DMS79 treated with DMSO at 0.1 percent for 48 hours (cell line): ENCODE measurements at places on chromosomes 2 and 18.

DNA sequence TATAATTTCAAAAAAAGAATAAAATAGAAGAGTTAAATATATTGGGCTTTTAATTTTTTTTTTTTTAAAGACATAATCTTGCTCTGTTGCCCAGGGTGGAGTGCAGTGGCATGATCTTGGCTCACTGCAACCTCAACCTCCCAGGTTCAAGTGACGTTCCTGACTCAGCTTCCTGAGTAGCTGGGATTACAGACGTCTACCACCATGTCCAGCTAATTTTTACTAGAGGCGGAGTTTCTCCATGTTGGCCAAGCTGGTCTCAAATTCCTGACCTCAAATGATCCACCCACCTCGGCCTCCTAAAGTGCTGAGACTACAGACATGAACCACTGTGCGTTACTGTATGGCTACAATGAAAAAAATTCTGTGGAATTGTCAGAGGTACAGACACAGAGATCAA, 98.1 kb upstream of the RGPD4 start:
- DNase-seq = no peak

DNA sequence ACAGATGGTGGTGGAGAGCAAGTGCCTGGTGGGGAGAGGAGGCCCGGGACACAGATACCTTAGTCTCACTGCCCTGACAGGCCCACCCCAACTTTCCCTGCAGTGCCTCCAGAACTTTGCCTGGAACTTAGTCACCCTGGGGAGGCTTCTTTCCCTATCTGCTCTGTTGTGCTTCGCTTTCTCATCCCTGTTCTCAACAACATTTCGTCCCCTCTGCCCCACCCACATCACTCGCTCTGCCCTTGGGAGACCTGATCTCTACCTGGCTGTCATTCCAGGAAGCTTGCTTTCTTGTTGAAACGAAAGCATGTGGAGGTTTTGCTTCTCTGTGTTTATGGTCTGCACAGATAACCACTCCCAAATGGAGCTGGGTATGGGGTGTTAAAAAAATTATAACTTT, 93.8 kb downstream of the PRKCE start:
- no peak for DNase-seq

DNA sequence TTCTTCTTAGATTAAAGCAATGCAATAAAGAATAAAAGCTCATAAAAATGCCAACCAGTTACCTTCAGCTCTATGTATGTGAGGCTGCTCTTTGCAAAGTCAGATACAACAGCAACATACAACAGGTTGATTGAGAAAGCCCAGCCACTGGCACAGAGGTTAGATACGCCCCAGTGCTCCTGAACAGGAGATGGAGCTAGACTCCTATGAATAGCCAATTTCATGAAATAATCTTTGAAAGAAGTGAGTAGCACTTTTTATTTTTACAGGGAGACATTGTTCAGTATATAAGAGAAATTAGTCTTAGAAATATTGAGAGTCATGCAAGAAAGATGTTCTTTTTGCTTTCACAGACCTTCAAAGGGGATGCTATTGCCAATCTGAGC, 362.4 kb upstream of the MEX3C start:
- DNase-seq = no peak

- no peak for DNase-seq
Observed at GRCh38 chr2:196200557-196200956, 29.2 kb upstream of the STK17B start.

DNA sequence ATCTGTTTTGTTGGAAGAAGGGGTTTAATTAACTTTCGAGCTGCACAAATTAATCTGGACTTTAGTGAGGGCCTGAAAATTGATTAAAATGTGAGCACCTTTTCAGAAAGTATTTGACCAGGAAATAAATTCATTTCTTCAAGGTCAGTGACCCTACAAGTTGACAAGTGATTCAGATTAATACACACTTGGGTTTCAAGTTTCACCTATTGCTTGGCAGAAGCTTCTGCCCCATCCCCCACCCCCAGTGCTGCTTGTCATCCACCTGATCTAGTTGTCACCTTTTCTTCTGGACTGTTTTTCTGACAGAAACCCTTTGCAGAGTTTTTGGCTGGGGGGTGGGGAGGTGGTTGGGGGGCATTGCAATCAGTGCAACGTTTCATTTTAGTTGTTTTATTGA, 46.2 kb downstream of the RPRM start:
- DNase-seq = no peak

DNA sequence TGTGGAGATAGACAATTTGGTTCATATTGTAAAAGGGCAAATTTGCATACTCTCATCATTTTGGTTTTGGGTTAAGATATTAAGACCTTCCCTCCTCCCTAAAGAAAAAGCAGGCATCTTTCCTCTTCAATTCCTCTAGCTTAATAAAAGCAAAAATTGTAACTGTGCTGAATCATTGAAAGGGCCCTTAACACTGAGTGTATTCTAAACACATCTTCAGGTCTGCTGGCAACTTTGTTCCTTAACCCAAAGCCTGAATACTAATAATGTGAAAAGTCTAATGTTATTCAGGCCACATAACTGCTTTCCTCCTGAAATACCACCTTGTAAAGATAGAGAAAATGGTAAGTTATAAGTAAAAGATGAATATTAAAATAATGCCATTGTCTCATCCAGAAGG, 1200.5 kb upstream of the FAM98A start:
- no peak for DNase-seq

- no peak for DNase-seq
Observed at GRCh38 chr18:79223431-79223830, 154.2 kb downstream of the ATP9B start.

GRCh38 chr2:37583402-37583801, 88.0 kb downstream of the CDC42EP3 start:
- no peak for DNase-seq

GRCh38 chr2:204312105-204312504, 233.2 kb upstream of the PARD3B start:
- no peak for DNase-seq

DNA sequence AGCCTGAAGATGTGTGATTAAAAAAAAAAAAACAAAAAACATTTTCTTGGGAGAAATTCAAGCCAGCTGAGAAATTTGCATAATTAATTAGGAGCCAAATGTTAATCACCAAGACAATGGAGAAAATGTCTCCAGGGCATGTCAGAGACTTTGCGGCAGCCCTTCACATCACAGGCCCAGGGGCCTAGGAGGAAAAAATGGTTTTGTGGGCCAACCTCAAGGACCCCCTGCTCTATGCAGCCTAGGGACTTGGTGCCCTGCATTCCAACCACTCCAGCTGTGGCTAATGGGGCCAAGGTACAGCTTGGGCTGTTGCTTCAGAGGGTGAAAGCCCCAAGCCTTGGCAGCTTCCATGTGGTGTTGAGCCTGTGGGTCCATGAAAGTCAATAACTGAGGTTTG, 241.9 kb upstream of the THUMPD2 start:
- DNase-seq = no peak

DNA sequence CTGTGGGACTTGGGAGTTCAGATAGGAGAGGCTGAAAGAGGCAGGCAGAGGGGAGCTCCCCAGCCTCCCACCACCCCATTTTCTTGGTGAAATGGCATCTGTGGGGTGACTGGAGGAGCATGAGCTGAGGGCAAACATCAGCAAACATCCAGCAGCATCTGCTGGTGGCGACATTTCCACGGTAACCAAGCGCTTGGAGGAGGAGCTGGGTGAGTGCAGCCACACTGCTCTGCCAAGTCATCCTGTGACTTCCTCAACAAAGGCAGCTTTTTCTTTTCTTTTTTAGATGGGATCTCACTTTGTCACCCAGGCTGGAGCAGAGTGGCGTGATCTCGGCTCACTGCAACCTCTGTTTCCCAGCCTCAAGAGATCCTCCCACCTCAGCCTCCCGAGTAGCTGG, 5.6 kb downstream of the TXNL4A start:
- DNase-seq = no peak

- DNase-seq = no peak
Observed at GRCh38 chr2:3005859-3006501, 371.6 kb downstream of the EIPR1 start.
